ENCODE measurements at places on chromosomes 12 and 14.

DNA sequence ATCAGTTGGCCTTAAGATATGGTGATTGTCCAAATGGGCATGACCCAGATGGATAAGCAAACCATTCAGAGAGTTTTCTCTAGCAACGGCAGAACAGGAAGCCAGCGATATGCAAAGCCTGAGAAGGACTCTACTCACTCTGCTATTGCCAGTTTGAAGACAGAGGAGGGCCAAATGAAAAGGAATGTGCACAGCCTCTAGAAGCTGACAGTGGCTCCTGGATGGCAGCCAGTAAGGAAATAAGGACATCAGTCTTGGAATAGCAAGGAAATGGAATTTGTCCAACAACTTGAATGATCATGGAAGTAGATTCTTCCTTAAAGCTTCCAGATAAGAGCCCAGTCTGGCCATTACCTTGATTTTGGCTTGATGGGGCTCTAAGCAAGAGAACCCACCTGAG is 60.0 kb downstream of the TMTC2 start:
- no peak for DNase-seq

GRCh38 chr12:126358806-126359205 is 1293.6 kb downstream of the AACS start:
- DNase-seq = no peak

GRCh38 chr12:99498756-99499155 is 148.8 kb upstream of the GARIN6 start:
- DNase-seq = peak; percentile 80

- no peak for DNase-seq
These were observed 57.2 kb upstream of the ZDHHC17 start for GRCh38 chr12:76706761-76707160.

DNA sequence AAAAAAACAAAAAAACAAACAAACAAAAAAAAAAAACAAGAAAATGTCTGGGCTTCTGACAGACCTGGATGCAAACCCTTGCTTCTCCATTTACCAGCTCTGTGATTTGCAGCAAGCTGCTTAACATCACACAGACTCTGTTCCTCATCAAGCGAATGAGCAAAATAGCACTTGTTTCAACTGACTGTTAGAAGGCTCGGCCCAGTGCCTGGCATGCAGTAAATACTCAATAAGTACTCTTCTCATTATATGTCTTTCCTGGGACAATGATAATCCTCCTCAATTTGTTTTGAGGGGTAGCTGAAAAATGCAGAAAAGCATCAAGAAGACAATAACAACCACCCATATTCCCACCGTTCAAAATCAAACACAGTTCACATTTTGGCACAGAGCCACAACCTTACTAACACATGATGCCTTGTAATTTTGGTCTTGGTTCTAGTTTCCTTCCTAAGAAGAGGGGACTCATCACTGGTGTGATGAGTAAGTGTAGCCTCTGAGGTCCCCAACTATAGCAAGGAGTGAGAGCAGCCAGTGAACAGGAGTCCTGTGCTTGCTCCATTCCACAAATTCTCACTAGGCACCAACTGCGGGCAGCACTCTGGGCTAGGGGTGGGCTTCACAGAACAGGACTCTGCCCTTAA is 60.4 kb downstream of the TTC7B start:
- no peak for DNase-seq

DNA sequence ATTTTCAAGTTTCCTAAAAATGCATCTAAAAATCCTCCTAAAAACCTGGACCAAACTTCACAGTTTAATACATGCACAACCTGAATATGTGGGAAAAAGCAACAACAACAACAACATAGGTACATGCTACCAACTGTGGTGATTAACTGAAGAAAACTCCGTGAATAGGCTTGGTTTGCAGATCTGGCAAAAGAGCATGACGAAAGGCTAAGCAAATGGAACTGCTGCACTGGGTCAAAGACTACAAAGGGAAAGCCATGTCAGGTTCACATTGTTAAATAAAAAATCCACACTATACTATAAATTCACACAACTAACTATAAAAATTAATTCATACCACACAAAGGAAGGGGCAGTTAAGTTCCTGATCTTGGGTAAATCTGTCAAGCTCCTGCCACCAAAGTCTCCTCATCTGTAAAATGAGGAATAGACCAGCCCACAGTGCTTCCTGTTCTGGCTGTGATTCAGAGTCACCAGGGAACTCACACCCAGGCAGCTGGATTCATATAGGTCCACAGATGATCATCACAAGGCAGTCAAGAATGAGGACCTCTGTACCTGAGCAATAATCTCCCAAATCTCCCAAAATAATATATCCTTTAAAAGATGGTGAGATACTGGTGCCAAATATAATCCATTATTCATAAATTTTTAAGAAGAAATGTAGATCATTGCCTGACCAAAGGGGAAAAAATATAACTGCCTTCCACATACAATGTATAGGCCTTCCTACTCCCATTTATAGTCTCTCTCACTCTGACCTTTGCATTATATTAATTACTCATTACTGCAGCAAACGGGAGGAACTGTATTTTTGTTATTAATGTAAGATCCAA is 7.0 kb downstream of the CORO1C start:
- DNase-seq = peak; percentile 82

GRCh38 chr14:89952576-89952975 is 2.0 kb downstream of the EFCAB11 start:
- DNase-seq = no peak

- DNase-seq = no peak
These were observed 168.0 kb downstream of the SLC16A7 start for GRCh38 chr12:59763835-59764234.

DNA sequence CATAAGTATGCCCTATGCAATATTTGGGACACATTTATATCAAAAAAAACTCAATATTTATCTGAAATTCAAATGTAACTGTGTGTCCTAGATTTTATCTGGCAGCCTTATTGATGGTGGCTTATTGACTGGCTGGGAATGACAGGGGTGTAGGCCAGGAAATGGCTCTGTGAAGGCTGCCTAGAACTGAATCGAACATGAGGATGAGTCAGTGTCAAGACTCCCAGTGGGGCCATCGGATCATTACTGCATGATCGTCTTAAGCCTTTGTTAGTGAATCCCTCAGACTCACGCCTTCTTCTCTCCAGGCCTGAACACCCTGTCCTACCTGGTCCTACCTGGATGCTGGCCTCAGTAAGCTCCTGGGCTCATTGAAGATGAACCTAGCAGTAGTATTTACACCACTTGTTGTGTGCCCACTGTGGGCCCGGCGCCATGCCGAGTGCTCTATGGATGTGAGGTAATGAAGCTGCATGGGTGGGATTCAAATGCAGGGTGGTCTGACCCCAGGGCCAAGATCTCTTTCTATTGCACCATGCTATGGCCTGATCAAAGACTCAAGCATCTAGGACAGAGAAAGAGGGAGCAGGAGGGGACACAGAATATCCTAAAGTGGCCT is 21.0 kb upstream of the FAIM2 start:
- no peak for DNase-seq

DNA sequence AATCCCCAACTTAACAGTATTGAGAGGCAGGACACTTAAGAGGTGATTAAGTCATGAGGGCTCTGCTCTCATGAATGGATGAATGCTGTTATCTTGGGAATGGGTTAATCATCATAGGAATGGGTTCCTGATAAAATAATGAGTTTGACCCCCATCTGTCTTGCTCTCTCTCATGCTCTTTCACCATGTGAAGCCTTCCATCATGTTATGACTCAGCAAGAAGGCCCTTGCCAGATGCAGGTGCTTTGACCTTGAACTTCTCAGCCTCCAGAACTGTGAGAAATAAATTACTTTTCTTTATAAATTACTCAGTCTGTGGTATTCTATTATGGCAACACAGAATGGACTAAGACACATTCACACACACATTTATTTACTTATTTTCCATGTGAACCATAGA is 89.0 kb upstream of the PPM1H start:
- DNase-seq = no peak

DNA sequence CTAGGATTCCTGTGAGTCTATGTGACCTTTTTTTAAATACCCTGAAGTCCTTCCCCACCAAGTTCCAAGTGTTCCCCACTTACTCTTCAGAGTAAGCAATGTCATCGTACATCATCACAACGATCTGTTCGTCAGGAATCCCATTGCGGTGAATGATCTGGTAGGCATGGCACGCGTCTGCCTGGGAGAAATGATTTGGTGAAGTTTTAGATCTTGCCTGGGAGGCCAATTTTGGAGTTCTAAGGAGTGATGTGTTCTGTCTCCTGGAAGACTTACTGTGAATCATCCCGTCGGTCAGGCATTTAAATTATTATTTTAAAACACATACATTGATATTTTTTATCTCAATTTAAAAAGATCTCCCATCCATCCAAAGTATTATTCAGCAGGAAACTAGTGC is 29.8 kb downstream of the LGMN start:
- DNase-seq = no peak

DNA sequence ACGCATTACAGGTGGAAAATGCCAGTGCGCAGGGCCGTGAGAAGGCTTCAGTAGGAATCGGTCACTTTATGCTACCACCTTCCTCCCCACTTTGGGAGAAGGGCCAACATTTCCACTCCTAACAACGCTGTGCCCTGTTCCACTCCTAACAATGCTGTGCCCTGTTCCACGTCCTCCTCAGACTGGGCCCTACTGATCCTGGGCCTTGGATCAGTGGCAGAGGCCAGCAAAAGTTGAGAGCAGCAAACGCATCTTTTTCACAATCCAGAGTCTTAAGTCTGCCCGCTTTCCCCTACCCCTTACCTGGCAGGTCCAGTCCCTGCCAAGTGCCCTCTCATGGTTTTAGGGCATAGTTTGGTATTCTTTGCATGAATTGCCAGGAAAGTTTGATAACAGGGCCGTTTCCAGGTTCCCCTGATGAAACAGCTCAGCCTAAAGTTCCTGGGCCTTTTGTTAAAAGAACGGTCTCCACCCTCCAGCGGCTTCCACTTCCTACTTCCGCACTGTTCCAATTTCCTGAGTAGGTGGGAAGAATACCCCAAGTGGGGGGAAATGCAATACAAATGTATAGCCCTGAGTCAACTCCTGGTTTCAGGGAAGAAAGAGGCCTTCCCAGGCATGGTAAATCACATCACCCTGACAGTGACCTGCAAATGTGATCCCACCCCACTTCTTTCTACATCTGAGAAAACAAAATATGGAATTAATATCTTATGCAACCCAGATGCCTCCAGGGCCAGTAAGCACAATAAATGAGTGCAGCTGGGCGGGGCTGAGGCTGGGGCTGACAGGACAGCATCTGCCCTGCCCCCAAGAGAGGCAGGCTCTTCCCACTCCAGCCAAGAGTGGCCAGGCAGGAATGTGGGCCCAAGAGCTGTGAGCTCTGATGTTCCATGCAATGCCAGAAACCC is 15.0 kb downstream of the KCTD10 start:
- DNase-seq = peak; percentile 82

- no peak for DNase-seq
These were observed 98.8 kb downstream of the DUSP6 start for GRCh38 chr12:89253488-89253887.

DNA sequence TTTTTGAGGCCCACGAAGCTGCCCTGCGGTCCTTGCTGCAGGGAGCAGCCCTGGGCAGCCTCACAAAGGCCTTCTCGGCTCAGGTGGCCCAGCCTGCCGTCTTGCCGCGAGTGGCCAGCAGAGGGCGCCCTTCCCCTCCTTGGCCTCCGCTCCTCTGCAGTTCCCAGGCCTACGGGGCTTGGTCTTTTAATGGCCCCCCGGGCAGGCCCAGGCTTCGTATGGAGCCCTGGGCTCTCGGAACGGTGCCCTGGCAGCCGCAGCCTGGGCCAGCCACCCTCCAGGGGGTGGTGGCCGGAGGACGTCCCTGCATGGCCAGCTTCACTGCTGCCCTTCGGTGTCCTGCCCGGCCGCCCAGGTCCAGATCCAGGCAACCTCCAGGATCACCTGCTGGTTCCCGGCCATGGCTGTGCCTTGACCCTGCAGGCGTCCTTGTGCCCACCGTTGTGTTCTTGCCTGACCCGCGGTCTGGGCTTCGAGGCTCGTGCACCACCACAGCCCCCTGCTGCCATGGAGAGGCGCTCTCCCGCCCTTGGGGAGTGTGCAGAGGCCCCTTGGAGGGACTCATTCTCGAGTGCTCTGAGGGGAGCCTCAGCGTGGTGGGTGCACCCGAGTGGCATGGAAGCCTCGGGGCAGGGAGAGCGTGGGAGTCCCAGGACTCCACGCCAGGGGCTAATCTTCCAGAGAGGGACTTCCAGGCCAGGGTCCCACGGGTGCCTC is 9.4 kb downstream of the ASPG start:
- DNase-seq = peak; percentile 23

DNA sequence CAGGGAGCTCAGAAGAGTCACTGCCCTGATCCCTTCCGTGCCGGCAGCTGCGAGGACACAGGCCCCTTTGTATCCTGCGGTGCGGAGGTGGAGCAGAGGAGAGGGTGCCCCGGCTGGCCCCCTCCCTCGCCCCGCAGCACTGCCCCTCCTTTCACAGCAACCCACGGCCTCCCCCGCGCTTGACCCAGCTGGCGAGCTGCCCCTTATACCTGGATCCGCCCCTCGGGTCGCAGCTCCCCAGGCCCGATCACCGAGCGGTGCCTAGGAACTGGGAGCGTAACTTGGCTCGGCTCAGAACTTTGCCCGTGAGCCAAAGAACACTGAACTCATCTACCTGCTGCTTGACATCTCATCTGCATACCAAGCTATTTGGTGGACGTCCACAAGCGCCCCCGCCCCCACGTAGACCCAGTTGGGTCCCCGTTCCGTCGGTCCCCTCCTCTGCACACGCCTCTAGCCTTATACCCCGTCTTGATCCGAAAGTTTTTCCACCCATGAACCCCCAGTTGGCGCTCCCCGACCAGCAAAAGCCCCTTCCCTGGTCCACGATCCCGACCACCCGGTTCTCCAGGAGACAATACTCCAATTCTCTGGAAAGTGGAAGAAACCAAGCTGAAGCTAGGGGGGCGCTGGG is 697 bp upstream of the DNAJC14 start:
- DNase-seq = no peak

DNA sequence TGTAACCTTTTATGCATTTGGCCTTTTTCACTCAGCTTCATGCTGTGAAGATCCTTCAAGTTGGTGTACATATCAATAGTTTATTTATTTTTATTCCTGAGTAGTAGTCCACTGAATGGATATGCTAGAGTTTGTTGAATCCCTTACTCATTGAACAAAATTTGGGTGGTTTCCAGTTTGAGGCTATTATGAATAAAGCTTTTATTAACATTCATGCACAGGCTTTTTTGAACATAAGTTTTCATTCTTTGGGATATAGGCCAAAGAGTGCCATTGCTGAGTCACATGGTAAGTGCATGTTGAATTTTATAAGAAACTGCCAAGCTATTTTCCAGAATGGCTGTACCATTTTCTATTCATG is 59.5 kb upstream of the CAPRIN2 start:
- DNase-seq = peak; percentile 12

- DNase-seq = no peak
These were observed 343.7 kb upstream of the FKBP4 start for GRCh38 chr12:2451025-2451424.

- no peak for DNase-seq
These were observed 286.4 kb upstream of the TMEM132C start for GRCh38 chr12:127980585-127980984.

DNA sequence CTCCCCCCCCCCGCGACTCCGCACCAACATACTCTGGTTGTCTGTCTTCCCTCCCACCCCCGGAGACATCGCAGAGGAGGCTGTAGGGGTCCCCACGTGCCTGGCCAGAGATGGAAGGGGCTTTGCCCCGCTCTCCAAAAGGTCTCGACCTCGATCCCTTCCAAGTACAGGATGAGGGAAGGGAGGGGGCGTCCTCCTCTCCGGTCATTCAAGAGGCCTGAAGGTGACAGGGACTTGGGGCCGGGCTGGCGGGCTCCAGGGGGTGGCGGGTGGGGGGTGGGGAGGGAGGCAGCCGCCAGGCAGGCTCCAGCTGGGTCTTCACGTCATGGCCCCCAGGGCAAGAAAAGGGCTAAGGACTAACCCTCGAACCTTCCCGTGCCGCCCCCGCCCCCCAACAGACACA is 15.1 kb downstream of the TBX3 start:
- DNase-seq = no peak

- peak; percentile 41 for DNase-seq
These were observed 26.1 kb upstream of the ANP32D start for GRCh38 chr12:48446161-48446776.

All from bronchial epithelial cell (primary cell).